ENCODE measurements at places on chromosomes 3 and 15.

- DNase-seq = no peak
Observed at GRCh38 chr15:69997161-69997485, 100.6 kb downstream of the TLE3 start.

DNA sequence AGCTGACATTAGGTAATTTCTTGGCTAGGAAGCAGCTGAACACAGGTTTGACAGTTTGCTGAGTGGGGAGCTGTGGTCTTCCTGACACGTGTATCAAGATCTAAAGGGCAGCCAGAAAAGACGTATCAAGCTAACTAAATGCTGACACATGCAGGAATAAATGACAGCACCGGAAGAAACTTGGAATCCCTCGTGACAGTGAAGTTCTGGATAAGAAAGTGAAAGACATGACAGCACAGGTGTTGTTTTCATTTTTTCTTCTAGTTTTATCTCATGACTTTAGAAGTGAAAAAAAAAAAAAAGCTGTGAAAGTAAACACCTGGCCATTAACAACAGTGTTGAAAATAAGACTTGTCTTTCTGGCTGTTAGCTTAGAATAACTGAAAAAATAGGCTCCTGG, 48.7 kb downstream of the FGF7 start:
- no peak for DNase-seq

DNA sequence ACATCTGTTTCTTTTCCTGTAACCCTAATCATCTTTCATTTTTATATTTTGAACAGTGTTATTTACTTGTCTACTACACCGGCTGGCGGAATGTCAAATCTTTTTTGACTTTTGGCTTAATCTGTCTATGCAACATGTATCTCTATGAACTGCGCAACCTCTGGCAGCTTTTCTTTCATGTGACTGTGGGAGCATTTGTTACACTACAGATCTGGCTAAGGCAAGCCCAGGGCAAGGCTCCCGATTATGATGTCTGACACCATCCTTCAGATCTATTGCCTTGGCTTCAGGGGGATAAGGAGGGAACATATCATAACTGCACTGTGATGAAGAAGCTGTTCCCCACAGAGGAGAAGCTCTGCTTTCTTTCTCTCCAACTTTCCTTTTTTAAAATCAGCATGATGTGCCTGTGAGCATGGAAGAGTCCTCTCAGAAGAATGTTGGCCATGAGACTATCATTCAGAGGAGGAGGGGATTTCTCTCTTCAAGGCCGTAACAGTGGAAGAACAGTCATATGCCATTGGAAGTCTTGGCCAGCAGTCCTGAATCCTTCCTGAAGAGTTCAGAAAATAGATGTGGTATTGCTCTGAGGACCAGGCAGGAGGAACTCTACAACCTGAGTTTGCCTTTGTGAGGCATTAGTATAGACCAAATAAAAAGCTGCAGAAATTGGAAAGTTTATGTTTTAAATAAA, 69.9 kb downstream of the SEC22A start:
- no peak for DNase-seq

DNA sequence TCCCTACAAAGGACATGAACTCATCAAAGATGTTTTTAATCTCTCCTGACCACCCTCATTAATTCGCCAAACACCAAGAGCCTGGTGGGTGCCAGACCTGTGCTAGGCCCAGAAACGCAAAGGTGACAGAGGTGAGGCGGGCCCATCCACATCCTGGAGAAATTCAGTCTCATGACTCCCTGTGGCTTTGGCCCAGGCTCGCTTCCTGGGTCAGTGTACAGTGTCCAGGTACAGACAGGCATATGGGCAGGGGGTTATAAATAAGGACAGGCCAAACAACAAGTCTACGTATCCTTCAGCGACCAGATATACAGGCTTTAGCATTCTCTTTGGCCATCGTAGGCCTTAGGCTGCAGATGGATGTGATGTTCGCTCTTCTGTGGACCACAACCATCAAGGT, 945 bp upstream of the PLA2G4F start:
- DNase-seq = no peak

DNA sequence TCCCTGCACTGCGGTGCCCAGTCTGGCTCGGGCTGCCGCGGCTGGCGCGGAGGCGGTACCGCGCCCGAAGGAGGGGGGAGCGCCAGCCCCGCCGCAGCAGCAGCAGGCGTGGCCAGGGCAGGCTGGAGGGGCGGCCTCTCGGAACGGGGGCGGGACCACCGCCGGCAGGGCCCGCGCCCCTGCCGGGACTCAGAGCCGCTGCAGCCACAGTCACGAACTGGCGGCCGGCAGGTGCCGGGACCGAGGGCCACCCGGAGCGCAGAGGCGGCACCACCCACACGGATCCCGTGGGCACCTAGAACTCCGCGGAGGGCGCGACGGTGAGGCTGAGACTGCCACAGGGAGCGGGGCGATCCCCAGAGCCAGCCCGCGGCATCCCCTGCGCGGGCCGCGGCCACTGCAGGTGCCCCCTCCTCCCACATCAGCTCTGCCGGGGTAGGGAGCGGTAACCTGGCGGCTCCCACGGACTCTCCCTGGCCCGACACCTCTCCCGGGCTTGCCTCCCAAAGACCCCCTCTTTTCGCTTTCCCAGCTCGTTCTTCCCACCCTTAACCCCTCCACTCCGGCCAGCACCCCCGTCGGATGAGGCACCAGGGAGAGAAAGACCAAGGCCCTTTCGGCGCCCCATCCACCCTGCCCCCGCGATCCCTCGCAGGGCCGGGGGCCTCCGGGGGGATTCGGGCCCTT, at the start of gene VWA5B2:
Gene VWA5B2 (plus strand): TSS at position 192 of the 687 bp plus-strand sequence. CDS start 944 bp downstream, outside the sequence.
- no peak for DNase-seq

GRCh38 chr3:134251731-134252391, 1.2 kb upstream of the RYK start:
- DNase-seq = no peak

DNA sequence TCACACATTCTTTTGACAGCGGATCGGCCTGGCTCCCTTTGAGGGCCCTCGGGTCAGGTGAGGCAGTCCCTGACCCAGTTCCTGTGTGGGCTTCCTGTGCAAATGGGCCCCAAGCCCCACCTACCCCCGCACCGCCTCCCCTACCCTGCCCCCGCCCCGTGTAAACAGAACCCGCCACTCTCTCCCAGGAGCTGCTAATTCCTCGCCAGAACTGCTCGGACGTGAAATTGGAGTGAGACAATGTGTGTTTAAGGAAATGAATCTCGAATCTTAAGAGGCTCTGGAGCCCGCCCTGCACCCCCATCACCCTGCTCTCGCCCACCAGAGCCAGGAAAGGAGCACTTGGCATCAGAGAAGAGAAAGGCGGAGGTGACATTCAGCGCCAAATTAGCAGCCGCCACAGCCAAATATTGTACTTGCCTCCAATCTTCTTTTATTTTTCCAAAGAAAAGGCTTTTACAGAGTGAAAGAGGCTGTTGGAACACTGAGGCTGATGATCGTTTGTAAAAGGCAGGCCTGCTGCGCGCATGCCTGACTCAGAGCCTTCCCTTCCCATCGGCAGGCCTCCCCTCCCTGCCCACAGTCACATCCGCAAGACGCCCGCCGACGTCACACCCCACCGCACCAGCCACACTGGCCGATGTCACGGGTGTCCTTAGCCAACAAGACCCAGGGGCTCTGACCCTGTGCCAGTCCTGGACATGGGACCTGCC, 53.1 kb downstream of the CACNA2D2 start:
- DNase-seq = peak; percentile 24

GRCh38 chr15:101178931-101179330, 72.9 kb downstream of the CHSY1 start:
- no peak for DNase-seq

- DNase-seq = no peak
Observed at GRCh38 chr3:46086083-46086437, 58.8 kb upstream of the XCR1 start.

- no peak for DNase-seq
Observed at GRCh38 chr3:41164777-41165176, 34.5 kb upstream of the CTNNB1 start.

- no peak for DNase-seq
Observed at GRCh38 chr3:115082260-115082659, 64.8 kb downstream of the ZBTB20 start.

GRCh38 chr3:151943539-151943938, 70.1 kb downstream of the SUCNR1 start:
- no peak for DNase-seq
